NCI-H1436 (cell line): ENCODE measurements at places on chromosomes 7 and 10.

DNA sequence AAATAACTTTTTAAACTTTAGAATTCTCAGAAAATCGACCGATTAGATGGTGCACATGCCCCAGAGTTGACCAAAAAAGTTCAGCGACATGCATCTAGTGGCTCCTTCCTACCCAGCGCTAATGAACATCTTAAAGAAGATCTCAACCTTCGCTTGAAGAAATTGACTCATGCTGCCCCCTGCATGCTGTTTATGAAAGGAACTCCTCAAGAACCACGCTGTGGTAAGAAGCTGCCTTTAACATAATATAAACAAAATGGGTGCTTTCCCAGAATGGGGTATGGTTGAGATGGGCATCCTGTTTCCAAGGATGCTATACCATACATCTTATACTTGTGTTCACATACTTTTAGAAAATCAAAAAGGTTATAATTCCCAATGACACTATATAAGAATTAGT, 24.6 kb downstream of the GLRX3 start:
- no peak for DNase-seq

GRCh38 chr10:13001041-13001886, at the start of gene CCDC3:
Gene CCDC3, minus strand, starts transcription at chr10:13001713. Its CDS starts 143 bp downstream, at chr10:13001570.
- DNase-seq = no peak

DNA sequence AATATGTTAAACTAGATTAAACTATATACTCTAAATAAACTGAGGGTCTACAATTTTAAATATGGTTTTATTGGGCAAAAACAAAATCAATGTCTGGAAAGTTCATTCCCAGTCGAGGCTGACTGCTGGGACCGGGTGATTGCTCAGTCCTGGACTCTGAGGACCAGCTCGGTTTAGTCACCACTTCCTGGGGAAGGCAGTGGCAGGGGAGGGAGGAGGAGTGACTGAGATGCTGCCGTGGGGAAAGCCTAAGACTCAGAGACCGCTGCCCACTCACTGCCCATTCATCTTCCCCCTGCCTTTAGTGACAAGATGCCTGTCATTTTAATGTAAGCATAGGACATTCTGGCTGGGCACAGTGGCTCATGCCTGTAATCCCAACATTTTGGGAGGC, 29.0 kb downstream of the ATOH7 start:
- DNase-seq = no peak

- DNase-seq = no peak
Observed at GRCh38 chr7:116222501-116222900, 12.2 kb downstream of the TES start.

GRCh38 chr10:114694062-114694461, 36.0 kb upstream of the ABLIM1 start:
- no peak for DNase-seq

DNA sequence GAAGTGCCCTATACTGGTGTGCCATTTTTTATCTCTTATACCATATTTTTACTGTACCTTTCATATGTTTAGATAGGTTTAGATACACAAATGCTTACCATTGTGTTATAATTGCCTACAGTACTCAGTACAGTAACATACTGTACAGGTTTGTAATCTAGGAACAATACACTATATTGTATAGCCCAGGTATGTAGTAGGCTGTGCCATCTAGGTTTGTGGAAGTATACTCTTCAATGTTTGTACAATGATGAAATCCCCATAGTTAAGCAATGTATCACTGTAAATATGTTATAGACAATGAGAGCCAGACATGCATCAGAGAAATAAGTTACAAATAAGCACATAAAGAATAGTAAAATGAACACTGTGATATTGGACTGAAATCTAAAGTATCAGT, 109.1 kb downstream of the IQUB start:
- DNase-seq = no peak

DNA sequence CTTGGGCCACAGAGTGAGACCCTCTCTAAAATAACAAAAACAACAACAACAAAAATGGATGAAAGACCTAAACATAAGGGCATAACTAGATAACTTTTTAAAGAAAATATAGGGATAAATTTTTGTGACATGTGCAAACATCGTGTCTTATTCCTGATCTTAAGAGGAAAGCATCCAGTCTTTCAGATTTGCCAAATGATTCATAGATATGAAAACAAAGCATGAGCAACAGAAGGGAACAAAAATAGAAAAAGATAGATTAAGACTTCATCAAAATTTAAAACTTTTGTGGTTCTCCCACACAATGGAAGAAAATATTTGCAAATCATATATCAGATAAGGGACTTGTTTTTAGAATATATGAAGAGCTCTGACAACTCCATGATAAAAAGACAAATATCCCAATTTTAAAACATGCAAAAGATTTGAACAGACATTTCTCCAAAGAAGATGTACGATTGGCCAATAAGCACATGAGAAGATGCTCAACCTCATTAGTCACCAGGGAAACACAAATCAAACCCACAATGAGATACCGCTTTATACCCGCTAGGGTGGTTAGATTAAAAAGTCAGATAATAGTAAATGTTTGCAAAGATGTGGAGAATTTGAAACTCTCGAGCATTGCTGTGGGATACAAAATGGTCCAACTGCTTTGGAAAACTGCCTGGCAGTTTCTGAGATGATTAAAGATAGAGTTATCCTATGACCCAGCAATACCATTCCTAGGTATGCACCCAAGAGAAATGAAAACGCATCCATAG, 20.3 kb downstream of the PPIF start:
- DNase-seq = no peak

GRCh38 chr7:30268586-30268985, 15.8 kb upstream of the ZNRF2 start:
- peak; percentile 8 for DNase-seq

DNA sequence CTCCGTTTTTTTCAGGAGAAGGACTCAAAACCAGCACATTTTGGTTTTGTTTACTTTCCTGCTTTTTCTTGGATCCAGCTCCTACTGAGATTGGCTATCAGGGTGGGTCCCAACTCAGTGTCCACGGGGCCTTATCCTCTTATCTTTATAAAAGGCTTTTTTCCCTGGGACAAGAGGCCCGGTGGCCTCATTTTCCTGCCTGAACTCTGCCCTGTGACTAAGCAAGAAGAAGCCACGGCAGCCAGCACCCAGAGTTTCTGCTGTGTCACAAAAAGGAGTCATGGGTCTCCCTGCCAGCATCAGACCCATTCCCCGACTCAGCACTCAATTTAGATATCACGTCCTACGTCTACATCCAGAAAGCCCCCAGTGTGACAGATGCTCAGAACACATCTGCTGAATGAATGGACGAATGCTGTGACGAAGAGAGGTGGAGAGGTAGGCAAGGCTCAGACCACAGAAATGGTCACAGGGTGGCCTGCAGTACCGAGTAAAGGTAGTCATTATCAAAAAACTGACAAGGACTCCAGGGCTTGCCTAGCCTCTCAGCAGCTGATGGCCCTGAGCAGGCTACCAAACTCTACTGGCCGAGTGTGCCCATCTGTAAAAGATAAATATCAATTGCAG, 16.7 kb downstream of the DLG5 start:
- no peak for DNase-seq

DNA sequence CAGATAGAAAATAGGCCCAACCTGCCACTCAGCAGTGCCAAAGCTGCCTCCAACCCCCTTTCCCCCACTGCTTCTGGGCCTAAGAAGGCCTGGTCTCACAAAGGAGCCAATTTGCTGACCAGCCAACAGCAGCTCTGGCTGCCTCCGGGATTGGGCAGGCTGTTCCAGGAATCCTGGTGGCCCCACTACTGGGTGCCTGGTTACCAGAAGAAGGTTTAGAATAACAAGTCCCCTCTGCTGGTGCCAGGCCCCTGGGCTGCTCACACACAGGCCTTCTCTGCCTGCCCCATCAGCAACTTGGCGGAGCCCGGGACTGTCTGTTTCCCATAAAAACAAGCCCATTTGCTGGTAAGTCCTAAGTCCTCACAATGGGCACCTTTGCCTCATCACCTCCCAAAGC, 1.2 kb downstream of the PHKG1 start:
- DNase-seq = no peak

GRCh38 chr7:146548816-146549215, 432.2 kb downstream of the CNTNAP2 start:
- no peak for DNase-seq

DNA sequence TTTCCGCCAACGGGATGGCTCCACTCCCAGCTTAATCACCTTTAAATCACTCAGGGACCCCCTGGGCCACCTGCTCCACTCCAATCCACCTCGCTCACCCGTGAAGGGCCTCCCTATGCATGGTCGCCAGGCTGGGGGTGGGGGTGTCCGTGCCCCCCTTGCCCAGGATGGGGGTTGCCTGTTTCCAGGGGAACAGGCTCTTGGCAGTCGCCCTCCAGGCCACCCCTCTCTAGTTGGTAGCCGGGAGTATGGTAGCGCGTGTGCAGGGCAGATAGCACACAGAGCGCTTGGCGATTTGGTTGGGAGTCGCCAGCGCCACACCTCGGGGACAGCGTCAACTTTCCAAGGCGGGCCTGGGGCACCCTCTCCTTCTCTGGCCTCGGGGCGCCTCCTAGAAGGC, 134.9 kb upstream of the ZNF92 start:
- no peak for DNase-seq

- DNase-seq = no peak
Observed at GRCh38 chr7:84548366-84549365, 354.1 kb upstream of the SEMA3A start.

DNA sequence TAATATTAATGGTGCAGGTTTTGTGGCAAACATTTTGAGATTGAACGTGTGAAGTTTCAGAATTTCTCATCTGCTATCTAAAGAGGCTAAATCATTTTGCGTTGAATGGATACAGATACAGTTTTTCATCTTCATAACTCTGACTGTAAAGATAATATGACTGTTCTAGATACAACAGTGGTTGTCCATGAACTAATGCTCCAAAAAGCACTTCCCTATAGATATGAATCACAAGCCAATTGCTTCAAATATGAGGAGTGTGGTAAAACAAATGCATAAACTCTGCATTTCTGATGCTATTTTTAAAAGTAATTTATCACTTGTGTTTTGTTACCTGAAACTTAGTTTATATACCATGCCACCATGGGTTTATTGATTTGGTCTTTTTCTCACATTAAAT, 750.1 kb downstream of the MAGI2 start:
- DNase-seq = no peak

DNA sequence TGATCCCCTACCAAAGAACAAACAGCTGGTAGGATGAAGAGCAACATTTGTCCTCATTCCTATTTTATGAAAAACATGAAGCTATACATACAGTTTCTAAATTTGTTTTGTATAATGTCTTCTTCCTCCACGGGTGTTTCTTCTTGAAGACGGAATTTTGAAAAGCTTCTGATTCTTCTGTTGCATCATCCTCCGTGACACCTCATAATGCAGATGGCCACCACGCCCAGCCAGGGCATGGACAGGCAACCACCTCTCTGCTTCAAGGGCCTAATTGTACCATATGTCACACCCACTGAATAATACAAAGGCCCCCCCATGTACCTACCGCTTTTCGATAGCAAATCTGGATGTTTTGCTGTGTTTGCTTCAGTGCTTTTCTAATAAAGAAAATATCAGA, at the start of gene SUN3:
TSS of gene SUN3 (minus strand) at position 170 of the 400 bp plus-strand sequence. CDS start at position 1, 169 bp downstream.
- no peak for DNase-seq

- DNase-seq = no peak
Observed at GRCh38 chr7:99267841-99268576, 4.6 kb upstream of the MYH16 start.

GRCh38 chr7:72048420-72048819, 363.7 kb downstream of the CALN1 start:
- DNase-seq = no peak

DNA sequence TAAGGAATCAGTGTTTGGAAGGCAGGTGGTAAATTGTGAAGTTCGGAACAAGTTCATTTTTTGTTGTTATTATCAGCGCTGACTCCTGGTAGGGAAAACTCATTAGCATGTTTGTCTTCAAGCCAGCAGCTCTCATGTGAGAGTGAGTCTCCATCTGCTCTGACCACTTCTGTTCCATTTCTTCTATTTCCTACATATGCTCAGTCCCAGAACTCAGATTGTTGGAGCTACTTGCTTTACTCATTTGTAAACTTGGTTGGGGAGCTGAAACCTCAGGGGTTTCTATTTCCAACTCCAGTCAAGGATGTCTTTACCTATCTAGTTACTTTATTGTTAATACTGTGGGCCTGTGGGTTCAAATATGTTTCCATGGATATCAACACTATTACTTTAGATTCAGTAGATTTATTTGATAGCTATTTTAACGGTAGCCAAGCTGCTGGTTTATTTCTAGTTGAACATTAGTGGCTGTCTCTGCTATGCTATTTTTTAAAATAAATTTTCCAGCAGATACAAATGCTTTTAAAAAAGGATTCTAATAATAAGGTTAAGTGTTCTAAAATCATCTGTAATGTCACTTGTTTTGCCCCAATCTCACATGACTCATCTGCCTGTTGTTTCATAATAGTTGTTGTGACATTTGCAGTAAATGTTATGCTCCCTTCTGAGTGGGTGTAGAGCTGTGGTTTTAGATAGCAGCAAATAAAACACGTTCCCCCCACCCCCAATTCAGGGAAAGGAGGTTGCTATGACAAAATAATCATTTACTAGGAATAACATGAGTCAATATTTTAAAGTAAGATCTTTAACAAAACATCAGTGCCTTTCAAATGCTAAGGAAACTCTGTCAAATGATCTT, 143.3 kb downstream of the HDAC9 start:
- DNase-seq = no peak

DNA sequence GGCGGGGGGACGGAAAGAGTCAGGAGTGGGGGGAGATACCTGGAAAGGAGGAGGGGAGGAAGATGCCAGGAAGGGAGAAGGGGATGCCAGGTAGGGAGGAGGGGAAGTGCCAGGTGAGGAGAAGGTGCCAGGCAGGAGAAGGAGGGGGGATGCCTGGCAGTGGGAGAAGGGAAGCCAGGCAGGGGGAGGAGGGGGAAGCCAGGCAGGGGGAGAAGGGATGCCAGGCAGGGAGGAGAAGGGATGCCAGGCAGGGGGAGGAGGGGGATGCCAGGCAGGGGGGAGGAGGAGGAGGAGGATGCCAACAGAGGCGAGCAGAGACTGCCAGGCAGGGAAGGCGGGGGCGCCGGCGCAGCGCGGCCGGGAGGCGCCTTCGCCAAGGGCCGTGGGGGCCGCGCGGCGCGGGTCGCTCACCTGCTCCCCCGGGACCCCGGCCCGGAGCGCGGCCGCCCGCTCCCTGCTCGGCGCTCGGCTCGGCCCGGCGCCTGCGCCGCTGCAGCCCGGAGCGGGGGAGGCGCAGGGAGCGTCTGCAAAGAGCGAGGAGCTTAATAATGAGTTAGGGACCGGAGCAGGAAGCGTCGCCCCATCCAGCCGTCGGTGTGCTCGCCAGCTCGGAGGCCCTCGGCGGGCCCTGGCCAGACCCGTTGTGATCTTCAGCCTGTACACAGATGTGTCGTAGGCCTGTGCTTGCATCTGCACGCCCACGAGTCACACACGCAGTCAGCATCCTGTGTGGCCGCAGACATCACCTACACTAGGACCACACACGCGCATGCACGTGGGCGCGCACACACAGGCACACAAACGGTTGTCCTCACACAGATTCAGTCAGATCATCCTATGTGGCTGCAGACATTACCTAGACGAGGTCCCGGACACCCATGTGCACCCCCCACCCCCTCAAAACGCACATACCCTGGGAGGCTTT, 28.4 kb upstream of the SMARCD3 start:
- peak; percentile 53 for DNase-seq

GRCh38 chr7:2864999-2865670, 21.0 kb upstream of the GNA12 start:
- peak; percentile 38 for DNase-seq

GRCh38 chr10:77576444-77577032, 61.1 kb downstream of the KCNMA1 start:
- no peak for DNase-seq
